ENCODE measurements at places on chromosomes 3 and 15.
A peak's percentile ranks its signal among the peaks of the same experiment; 100 is the strongest.

- no peak for DNase-seq
Observed at GRCh38 chr3:141106842-141107241, 55.7 kb downstream of the SPSB4 start.

GRCh38 chr3:194285024-194285849 is 65.9 kb downstream of the CPN2 start:
- DNase-seq, result peak; percentile 71

DNA sequence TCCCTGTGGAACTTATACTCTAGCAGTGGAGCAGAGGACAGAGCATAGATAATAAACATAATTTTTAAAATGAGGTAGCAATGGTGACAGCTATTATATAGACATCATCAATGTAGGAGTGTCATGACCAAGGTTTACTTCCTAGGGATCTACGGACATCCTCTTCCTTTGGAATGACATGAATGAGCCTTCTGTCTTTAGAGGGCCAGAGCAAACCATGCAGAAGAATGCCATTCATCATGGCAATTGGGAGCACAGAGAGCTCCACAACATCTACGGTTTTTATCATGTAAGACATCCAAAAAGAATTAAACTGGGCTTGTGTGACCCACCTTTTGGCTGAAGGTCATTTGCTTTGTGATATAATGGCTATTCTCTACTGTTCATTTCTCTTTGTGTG is 30.1 kb upstream of the CAPN3 start:
- DNase-seq, result no peak

GRCh38 chr3:8733332-8734094 is at the start of gene CAV3:
Gene CAV3, plus strand, starts transcription at chr3:8733802. Its CDS starts 75 bp downstream, at chr3:8733877.
- no peak for DNase-seq

DNA sequence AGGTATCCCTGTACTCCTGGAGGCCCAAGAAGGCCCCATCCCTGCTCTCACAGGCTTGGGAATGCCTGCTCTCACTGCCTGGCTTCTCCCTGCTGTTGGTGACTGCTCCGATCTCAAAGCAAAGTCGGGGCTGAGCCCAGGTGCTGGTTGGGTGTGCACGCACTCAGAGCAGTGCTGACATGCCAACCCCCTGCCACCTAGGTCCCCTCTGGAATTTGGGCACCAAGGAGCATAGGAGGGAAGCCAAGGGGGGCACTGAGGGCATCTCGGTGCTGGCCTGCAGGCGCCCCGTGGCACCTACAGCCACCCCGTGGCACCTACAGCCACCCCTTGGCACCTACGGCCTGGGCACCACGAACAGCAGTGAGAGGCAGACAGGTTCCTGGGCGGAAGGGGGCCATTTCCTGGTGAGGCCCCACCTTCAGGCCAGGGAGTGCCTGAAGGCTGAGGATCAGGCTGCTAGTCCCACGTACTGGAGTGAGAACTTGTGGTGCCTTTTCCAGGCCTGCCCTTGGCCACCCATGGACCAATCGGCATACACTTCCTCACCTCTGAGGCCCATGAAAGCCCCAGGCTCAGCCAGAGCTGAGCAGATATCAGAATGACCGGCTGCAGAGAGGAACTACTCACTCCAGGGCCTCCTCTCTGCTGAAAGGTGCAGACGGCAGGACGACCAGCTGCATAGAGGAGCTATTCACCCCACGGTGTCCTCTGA is 15.6 kb upstream of the HTR3E start:
- no peak for DNase-seq

DNA sequence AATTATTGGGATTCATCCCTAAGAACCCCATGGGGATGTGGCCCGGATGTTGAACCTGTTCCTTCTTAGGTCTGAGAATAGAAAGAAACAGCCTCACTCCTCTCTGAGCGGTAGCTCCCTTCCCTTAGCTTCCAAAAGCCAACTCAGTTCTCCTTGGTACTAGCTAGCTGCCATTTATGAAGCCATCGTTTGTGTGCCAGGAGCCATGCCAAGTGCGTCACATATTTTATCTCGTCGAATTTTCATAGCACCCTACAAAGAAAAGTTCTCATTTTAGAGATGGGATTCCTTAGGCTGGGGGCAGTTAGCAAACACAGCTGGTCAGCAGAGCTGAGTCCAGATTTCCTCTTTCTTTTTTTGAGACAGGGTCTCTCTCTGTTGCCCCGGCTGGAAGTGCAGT is 45.4 kb upstream of the GLCE start:
- DNase-seq, result no peak

DNA sequence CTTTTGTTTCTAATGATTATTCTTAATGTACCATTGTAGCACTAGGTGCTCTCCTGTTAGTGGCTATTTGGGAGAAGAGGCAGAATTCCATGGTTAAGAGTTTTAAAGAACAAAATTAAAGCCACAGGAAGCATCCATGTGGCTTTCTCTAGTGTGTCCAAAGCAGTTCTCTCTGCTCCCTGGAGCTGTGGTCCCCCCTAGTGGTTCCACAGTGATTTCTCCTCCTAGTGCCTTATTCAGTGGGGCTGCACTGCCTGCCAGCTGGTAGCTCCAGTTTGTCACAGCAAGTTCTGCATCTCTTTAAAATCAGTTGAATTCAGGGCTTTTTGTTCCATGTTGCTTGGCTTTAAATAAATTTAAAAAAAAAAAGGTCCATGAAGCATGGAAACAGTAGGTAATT is 39.6 kb upstream of the FAM98B start:
- peak; percentile 77 for DNase-seq

- DNase-seq, result no peak
Observed at GRCh38 chr3:30457081-30457480, 149.3 kb upstream of the TGFBR2 start.

- DNase-seq, result no peak
Observed at GRCh38 chr3:76147846-76148245, 362.5 kb upstream of the ZNF717 start.

DNA sequence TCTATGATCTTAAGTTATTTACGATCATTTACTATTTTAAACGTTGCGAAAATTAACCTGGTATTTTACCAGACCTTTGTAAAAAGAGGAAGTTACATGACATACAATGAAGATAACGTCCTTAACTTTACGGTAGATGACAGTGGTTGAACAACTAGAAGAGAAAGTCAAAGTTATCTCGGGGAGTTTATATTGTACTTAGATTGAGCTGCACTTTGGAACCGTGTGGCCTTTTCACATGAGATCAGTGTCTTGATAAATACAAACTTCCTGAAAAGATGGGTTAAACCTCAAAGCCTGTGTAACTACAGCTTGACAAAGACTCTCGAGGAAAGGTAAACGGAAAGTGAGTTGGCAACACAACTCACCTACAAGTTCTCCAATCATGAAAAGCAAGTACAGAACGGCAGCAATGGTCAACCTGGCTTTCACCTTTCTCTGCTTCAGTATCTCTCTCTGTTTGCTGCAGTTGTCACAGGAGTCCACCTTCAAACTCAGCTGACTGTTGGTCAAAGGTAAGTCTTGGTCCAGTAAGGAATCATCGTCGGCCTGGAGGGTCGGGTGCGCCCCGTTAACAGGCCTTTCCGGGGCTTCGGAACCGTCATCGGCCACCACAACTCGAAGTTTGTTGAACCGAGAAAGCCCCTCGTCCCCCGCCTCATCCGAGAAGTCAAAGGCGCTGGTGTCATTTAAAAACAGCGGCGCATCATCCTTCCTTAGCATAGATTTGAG is 793 bp downstream of the SLC30A4 start:
- no peak for DNase-seq

DNA sequence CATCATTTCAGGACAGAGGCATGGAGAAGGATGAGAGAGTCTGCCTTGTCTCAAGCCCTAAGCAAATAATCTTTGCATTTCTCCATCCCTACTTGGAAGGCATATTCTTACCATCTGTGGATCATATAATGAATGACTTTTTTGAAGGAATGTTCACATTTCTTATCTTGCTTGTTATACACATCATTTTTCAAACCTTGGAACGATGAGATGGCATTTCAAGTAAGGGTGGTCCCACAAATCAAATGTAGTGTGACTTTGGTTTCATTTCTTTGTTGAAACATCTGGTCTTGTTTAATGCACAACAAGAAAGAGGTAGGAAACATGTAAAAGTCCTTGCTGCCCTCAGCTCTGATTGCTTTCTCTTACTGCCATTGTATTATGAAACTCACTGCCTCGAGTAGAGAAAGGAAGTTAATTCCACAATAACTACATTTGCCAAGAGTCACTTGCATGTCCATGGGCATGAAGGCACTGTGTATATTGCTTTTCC is 32.1 kb downstream of the RBMS3 start:
- DNase-seq, result peak; percentile 57

- no peak for DNase-seq
Observed at GRCh38 chr15:68749365-68749764, 71.3 kb downstream of the ANP32A start.

- no peak for DNase-seq
Observed at GRCh38 chr15:58766290-58766689, 4.8 kb upstream of the MINDY2 start.

- no peak for DNase-seq
Observed at GRCh38 chr15:57377478-57377847, 1.2 kb downstream of the CGNL1 start.

DNA sequence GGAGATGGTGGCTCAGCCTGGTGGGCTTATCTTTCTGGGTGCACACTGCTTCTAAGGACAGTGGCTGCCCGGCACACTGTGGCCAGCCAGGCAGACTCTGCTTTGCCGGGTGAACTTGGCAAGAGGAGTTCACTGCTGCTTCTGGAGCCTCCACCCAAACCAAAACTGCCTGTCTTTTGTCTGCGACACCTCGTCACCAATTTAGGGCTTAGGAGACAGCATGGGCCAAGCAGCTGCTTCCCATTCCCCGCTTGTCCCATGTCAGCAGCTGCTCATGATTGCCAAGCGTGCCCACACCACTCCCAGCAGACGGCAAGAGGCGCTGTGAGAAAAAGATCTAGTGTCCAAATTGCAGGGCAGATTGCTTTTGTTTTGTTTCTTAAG is 57.3 kb downstream of the LSM3 start:
- DNase-seq, result peak; percentile 22

- peak; percentile 31 for DNase-seq
Observed at GRCh38 chr15:71003319-71003718, 110.7 kb downstream of the LRRC49 start.

DNA sequence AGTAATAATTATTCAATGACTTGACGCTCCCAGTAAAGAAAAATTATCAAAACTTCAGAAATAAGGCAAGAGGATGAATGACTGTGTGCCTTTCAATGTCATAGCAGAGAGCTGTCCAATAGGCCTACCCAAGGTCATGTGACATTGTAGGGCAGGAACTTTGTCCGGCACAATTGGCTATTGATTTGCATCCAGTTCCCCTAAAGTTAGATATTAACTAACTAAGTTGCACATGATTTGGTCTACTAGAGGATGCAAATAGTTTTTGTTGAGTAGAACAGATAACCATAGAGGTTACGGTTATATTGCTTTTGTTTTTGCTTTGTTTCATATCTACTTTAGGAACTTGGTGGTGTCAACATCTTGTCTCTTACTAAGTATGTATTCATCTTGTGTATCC is 127.9 kb upstream of the PFN2 start:
- DNase-seq, result no peak

DNA sequence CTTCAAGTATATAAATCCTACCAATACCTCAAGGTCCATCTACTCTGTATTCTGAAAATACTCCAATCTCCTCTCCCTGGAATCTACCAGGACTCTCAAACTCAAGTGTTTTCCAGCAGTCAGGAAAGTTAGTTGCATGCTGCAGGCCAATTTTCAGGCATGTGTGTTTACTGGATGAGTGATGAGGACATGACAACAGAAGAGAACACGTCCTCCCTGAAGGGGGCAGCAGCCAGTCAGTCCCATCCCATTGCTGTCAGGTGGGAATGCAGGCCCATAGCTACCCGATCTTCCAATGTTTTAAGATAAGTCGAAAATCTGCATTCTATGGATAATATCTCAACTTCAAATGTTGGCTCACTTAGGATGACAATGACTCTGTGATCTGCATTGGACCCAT is 496.2 kb downstream of the FHIT start:
- no peak for DNase-seq

DNA sequence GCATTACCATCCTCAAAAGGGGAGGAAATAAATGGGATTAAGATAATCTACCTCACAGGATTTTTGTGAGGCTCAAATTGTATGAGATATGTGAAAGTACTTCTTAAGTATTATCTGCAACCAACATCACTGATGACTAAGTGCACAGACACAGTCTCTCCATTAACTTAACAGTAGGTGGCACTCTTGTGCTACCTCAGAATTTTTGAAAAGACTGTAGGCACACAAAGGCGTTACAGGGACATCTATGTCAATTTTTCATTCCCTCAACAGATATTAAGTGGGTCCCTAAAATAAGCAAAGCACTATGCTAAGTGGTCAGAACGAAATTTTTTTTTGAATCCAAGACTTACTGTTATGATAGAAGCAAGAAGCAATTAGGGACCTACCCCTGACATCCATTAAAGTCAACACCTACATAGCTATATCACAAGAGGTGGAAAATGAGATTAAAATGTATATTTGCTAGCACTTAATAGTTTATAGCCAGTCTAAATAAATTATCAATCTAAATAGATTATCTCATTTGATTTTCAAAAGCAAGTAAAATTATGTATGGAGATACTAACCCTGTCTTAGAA is 52.9 kb downstream of the RYK start:
- DNase-seq, result peak; percentile 73

DNA sequence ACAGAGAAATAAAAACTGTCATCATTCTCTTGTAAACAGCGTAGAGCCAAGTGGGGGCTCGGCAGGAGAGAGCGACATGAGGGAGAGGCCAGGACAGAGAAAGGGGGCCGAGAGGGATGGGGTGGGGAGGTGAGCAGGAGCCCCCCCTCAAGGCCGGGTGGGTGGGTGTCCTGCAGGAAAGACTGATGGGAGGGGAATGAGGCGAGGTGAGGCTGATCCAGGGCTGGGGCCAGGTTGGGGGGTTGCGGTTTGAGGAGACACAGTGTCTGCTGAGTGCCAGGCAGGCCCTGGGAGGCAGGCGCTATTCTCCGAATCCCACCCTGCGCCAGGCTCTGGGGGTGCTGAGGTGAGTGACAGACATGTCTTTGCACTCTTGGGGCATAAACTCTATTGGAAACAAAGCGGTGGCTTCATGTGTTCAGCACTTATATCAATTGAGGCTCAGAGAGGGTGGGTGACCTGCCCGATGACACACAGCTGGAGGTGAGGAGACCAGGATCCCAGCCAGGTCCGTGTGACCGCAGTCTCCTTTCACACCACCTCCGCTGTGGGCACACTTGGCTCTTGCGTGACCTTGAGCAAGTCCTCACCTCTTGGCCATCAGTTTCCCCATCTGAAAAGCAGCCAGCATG is 19.6 kb upstream of the CSPG4 start:
- no peak for DNase-seq

- peak; percentile 73 for DNase-seq
Observed at GRCh38 chr3:187678726-187679268, 8.6 kb upstream of the SST start.

- DNase-seq, result no peak
Observed at GRCh38 chr3:160159806-160160205, 65.4 kb upstream of the C3orf80 start.

GRCh38 chr15:36777926-36778325 is 198.5 kb downstream of the CDIN1 start:
- DNase-seq, result peak; percentile 28

DNA sequence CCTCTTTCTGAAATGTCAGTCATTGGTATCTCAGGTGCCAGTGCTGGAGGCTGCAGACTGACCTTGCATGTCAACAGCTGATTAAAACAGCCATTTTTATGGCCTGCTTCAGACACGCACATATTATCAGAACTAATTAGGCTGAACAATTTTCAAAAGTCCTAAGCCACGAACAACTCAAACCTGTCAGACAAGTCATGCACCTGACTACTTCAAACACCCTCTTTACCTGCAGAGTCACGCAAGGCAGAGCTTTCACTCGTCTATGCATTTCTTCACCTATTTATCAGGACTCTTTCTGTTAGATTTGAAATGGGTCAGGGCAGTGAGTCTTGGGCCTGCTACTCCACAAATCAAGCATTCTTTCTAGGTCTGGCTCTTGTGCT is 26.7 kb downstream of the CLK3 start:
- no peak for DNase-seq
